Fibroblast of skin of right quadriceps (primary cell): ENCODE measurements at places on chromosomes 7 and 10.
A peak's percentile ranks its signal among the peaks of the same experiment; 100 is the strongest.

GRCh38 chr7:71682841-71683781, 551.2 kb downstream of the GALNT17 start:
- DNase-seq, result peak; percentile 6

- DNase-seq, result no peak
Observed at GRCh38 chr7:157564517-157565177, 227.8 kb downstream of the DNAJB6 start.

GRCh38 chr7:144835155-144835611, 670 bp downstream of the TPK1 start:
- peak; percentile 52 for DNase-seq

- no peak for DNase-seq
Observed at GRCh38 chr10:11235771-11236170, 218.1 kb downstream of the CELF2 start.

- DNase-seq, result no peak
Observed at GRCh38 chr10:13686331-13686752, 99.6 kb downstream of the PRPF18 start.

GRCh38 chr10:7819121-7819460, 786 bp downstream of the TAF3 start:
- DNase-seq, result peak; percentile 41

DNA sequence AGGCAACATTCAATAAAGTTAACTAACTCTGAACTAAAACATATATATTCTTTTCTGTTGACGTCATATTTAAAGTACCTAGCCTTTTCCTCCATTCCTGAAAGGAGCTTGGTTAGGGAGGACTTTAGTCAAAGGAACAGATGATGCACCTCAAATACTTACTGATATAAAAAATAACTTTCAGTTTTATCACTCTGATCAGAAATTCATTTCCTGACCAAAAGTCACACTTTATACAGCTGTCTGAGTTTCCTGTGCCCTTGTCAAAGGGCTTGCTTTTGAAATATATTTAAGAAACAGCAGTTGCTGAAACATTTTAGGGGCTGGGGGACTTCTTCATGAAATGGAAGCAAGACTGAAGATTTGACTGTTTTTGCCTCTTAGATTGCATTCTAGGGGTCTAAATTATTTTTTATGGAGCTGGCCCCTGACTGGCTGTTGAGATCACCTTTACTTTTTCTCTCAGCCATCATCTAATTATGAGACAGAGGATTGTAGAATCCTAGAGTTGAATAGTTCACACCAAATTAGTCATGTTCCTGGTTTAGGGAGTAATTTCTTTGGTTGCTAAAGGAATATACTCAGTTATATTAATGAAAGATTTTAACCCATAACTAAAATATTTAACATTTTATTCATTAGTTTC, 46.6 kb downstream of the GLCCI1 start:
- DNase-seq, result no peak

DNA sequence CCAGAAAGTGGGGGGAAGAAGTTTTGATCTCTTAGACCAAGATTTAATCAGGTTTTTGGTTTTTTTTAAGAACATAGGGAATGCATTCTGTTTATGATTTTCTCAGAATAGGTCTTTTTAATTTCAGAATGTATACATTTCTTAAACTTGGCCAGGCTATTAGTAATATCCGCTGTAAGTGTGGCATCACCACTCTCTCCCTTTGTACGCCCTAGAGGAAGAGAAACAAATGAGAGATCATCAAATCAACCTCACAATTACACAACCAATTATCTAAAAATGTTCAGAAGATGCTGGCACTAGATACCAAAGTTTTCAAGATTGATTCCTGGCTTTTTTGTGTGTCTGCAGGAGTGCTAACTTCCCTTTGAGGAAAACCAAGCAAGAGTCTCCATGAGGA, 70.0 kb downstream of the KLF6 start:
- no peak for DNase-seq

- peak; percentile 30 for DNase-seq
Observed at GRCh38 chr10:101291331-101292193, 62.3 kb upstream of the LBX1 start.

DNA sequence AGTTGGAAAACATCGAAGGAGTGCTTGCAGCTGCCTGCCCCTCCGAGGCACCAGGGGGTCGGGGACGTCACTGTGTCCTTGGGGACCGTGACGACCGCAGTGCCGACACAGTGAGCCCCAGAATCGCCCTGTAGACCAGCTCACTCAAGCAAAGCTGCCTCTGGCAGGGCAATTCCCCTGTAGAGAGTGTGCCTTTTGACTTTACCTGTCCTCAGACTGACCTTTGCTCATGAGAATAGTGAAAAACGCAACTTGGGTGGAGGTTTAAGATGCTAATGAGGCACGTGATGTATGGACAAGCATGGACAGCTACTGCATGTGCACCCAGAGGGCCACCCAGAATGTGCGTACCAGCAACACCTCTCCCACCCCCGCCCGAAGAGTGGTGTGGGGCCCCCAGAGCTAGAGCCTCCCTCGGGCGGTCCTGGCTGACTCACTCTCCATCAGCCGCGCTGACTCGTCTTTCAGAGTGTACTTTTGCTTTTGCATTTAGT, 271.9 kb downstream of the ADARB2 start:
- no peak for DNase-seq

- no peak for DNase-seq
Observed at GRCh38 chr10:17178006-17178405, 23.5 kb downstream of the TRDMT1 start.

GRCh38 chr7:2100278-2101208, 132.2 kb downstream of the MAD1L1 start:
- DNase-seq, result no peak

GRCh38 chr10:96670786-96671185, 49.5 kb downstream of the PIK3AP1 start:
- DNase-seq, result no peak

DNA sequence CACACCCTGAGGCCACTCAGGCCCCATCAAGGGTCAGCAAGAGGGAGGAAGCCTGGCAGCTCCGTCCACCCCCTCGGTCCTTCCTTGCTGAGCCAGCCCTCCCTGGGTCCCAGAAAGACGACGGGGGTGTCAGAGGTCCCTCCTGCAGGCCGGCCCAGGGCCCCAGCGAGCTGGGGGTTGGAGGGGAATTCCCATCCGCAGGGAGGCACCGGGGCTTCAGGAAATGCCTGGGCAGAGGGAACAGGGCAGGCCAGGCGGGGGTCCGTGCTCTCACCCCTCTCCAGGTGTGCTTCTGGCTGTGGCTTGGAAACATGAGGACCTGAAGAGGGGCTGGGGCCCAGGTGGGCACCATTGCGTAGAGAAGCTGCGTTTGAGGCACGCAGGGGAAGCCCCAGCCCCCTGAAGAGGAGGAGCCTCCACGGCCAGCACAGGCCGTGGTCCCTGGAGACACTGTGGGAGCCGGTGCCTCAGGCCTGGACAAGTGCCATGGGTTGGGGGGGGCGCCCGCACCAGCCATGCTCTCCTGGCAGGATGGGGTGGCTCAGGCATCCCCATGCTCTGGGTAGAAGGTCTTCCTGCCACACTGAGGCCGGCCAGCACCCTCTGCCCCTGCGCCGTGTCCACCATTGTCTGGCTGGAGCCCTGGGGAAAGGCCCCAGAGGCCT, 66.7 kb downstream of the PDGFA start:
- DNase-seq, result no peak

- DNase-seq, result no peak
Observed at GRCh38 chr7:109266610-109267009, 696.9 kb downstream of the DNAJB9 start.

DNA sequence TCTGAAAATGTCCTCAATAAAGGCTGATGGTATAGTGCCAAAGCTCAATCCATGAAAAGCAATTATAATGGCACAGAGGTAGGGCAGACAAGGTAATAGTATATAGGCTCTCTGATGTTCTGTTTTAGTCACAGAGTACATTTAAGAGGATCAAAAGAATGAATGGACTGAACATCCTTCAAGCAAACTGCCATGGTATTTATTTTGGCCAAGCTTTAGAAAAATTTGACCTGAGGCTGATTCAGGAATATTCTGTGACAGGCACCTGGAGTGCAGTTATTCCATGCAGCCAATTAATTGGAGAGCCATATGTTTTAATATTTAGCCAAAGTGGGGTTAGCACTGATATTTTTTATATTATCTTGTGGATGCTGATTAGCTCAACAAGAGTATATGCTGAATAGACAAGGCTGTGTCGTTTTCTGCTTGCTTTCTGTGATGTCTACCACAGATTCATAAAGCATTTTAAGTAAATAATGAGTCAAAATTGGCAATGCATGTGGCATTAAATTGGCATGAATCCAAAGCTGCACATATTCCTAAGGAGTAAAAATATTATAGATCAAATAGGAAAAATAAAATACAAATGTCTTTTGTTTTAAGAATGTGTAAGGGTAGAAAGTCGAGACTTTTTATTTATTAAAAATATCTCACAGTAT, 177.4 kb downstream of the PCLO start:
- no peak for DNase-seq

GRCh38 chr10:49298671-49298982, 343 bp upstream of the C10orf71 start:
- no peak for DNase-seq

GRCh38 chr7:54906963-54907362, 111.9 kb upstream of the EGFR start:
- no peak for DNase-seq

GRCh38 chr7:151038951-151039849, 9.1 kb upstream of the ASIC3 start:
- DNase-seq, result peak; percentile 90

DNA sequence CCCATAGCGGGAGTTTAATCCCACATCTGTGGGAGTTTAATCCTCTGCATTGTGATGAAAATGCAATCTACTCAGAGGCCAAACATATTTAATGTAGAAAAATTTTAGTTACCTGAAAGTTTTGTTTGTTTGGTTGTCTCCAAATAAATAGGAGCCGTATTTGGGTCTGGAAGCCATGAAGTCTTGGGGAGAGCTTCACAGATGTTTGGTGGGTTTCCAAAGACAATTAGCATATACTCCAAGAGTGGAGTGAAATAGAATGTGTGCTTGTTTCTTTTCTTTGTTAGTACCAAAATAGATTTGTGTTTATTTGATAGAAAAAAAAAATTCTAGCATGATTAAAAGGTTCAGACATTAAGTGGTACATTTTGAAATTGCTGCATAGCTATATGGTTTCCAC, 50.9 kb downstream of the ANK3 start:
- no peak for DNase-seq

GRCh38 chr7:102120666-102121195, 165.9 kb upstream of the SH2B2 start:
- no peak for DNase-seq

GRCh38 chr10:11578802-11579255, 32.6 kb downstream of the USP6NL start:
- DNase-seq, result no peak

DNA sequence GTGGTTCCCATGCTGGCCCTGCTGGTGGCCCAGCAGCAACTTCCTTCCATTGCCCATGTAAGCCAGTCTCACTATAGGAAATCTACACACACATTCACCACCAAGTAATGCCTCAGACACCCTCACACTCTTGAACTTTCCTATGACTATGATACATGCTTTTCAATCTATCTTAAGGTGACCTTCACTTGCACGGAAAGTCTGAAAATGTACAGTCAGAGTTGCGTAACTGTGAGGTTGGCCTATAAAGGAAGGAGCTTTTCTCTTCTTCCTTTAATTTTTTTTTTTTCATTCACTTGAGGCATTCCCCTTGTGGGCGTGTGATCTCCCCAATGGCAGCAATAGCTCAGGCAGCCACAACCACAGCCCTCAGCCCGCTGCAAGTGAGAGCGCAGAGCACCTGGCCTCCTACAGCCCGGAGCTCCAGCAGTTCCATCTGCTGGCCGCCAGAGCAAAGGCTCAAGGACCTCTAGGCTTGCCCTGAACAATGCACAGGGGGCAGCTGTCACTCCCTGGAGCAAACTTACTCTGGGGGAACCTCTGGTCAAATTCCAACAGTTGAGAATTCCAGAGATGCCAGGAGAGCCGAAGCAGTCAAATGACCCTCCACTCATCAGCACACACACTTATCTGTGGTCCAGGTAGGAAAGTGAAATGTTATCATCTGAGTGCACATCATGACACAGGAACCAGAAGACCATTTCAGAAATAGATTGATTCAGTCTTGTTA, 123.1 kb upstream of the ADO start:
- peak; percentile 9 for DNase-seq

DNA sequence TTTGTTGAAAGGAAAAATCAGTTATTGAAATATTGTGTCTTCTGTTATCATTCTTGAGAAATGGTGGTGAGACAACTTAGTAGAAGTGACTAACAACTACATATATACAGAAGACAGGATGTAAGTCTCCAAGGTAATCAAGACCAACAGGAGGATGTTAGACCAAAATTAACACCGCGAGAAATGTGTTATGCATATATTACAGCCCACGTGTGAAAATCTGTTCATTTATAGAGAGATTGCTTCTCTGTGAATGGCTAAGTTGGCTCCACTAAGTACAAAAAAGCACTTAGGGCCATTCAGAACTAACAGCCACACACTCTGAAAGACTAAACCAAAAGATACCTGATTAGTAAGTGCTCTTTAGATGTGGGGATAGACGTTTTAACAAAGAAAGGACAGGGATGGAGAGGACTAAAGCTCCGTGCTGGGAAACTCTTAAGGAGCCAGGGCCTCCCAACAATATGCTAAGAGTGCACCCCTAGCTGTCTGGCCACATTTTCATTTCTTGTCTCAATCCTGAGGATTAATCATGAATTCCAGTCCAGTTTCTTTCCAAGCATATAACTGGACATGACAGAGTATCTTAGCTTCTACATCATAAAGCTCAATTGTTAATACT, 26.5 kb downstream of the HDAC9 start:
- DNase-seq, result no peak

DNA sequence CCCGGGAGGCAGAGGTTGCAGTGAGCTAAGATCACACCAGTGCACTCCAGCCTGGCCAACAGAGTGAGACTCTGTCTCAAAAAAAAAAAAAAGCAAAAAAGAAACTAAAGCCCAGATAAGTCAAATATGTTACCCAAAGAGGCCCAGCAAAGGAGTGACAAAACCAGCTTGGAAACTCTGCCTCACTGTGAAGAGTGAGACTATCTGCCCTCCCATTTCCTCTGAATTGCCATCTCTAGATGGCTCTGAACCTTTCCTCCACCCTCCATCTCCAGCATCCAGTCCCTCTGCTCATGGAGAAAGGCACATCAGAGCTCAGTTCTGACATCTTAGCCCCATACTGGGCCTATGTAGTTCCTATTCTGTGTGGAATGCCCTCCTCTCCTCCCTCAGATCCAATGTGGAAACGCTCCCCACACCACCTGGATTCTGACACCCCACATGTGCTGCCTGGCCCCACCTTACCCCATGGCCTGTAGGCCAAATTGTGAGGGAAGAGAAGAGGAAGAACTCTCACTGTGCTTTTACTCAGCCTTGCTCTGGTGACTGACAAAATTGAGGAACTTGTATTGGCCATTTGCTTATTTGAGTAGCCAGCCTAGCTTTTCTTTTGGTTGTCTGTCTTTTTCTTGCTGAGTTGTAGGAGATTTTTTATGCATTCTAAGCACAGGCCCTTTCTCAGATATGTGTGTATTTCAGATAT, 18.0 kb upstream of the NUDCD3 start:
- no peak for DNase-seq

GRCh38 chr10:70212879-70213278, 20.4 kb downstream of the PPA1 start:
- peak; percentile 51 for DNase-seq

GRCh38 chr7:75995052-75995471, 667 bp upstream of the TMEM120A start:
- DNase-seq, result no peak
